ENCODE measurements at places on chromosomes 4 and X. TPM values are rescaled to one million over a fixed set of nuclear protein-coding genes. Genes with fewer than 3 reads are reported as not detected.

Gene MTMR8
- 1.2 TPM for total RNA-seq

Gene DGAT2L6
- total RNA-seq, result not detected

Gene RXFP1
- total RNA-seq, result 1.6 TPM

Gene MAGEA4
- not detected for total RNA-seq

Gene GABRG1
- not detected for total RNA-seq

Gene IGSF1
- total RNA-seq, result not detected

Gene ATP7A
- 13.8 TPM for total RNA-seq

Gene UVSSA
- total RNA-seq, result 36.3 TPM

Gene TMPRSS11B
- not detected for total RNA-seq

Gene MAGEA2
- total RNA-seq, result not detected

Gene SORCS2
- 0.49 TPM for total RNA-seq

Gene OCIAD2
- 1.6 TPM for total RNA-seq

Gene FREM3
- not detected for total RNA-seq

Gene SPANXA1
- total RNA-seq, result not detected

Gene SERPINA7
- total RNA-seq, result not detected

Gene PRKX
- 10.7 TPM for total RNA-seq

Gene NPY1R
- total RNA-seq, result not detected

Gene PF4V1
- total RNA-seq, result not detected

Gene STPG2
- total RNA-seq, result 0.12 TPM

Gene POU3F4
- not detected for total RNA-seq

Gene PGAM4
- not detected for total RNA-seq

Gene TMEM255A
- 0.16 TPM for total RNA-seq

Gene RASSF6
- under 0.01 TPM for total RNA-seq

Gene OCRL
- total RNA-seq, result 16.9 TPM

Gene TLR2
- 2.6 TPM for total RNA-seq

Gene MXRA5
- 148 TPM for total RNA-seq

Measured in hair follicle dermal papilla cell (primary cell).